Stimulated activated CD4-positive, alpha-beta T cell treated with anti-CD3 and anti-CD28 coated beads, TNF-alpha, amount 100 ng/mL, for 1 hour (primary cell): ENCODE measurements at places on chromosomes 1 and 21.

GRCh38 chr21:30382201-30382600 lies 10.1 kb upstream of the KRTAP13-2 start:
- no peak for DNase-seq

DNA sequence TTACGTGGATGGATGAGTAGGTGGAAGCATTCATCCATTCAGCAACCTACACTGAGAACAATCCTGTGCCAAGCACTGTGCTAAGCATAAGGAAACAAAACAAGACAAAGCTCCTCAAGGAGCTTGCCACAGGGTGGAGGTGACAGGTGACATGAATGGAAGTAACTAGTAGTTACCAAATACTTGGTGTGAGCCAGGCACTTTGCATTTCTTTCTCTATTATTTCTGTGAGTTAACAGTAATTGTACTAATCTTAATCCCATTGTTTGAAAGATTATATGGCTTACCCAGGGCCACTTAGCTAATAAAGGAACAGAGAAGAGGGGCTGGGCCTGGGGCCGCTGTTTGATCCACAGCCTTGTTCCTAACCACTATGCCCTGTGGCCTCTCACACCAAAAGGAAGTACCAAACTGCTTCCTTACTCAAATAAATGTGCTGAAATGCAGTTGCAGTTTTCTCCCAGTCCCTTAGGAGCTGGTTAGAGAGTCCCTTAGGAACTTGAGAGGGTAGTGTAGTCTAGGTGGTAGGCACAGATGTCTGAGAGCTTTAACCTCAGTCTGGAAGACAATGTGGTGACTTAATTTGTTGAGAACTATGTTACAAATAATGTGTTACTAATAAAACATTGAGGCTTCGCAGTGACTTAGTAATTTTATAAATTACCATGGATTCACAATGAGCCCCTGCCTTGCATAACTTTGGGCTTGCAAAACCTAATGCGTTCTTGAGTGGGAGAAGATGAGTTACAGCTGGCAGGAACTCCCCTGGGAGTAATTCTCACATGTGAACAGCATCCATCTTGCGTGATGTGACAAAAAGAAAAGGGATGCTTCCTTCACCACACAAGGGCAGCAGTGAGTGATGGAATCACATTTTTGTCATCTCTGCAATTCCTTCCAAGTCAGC lies 69.8 kb downstream of the MPZL1 start:
- no peak for DNase-seq

DNA sequence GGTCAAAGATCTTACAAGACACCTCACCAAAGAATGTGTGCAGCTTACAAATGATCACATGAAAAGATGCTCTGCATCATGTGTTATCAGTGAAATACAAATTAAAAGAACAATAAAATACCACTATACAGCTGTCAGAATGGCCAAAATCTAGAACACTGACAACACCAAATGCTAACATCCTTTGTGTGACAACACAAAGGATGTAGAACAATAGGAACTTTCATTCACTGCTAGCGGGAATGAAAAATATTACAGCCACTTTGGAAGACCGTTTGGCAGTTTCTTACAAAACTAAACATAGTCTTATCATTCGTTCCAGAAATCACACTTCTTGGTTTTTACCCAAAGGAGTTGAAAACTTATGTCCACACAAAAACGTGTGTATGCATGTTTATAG lies 20.6 kb upstream of the SELP start:
- DNase-seq: no peak

DNA sequence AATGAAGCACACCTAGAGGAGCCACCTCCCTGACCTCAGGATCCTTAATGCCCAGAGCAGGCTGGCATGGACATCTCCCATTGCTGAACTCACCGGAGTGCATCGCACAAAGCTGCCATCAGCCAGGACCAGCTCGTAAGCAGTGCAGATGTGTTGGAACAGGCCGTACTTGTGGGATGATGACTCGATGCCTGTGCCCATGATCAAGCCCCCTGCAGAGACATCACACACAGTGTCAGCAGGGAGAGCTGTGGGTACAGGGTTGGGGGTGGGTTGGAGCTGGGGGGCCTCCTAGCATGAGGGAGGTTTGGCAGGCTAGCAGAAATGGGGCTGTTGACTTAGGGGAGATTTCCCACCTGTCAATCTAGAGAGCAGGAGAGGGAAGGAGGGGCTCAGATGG lies 12.0 kb downstream of the DHCR24 start:
- no peak for DNase-seq

DNA sequence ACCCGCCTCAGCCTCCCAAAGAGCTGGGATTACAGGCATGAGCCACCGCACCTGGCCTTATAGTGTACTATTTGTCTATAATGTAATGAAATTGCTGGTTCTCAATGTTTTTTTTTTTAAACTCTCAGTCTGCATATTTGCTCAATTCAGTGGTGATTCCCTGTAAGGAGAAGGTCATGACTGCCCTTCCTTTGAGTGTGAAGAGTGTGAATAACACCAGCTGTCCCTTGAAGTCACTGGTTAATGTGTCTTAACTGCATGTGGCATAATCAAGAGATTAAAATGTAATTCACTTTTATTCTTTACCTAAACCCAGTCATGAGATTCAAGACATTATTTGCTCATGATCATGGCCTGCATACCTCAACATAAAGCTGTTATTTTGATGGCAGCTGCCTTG lies 30.5 kb downstream of the MTF2 start:
- DNase-seq: no peak

DNA sequence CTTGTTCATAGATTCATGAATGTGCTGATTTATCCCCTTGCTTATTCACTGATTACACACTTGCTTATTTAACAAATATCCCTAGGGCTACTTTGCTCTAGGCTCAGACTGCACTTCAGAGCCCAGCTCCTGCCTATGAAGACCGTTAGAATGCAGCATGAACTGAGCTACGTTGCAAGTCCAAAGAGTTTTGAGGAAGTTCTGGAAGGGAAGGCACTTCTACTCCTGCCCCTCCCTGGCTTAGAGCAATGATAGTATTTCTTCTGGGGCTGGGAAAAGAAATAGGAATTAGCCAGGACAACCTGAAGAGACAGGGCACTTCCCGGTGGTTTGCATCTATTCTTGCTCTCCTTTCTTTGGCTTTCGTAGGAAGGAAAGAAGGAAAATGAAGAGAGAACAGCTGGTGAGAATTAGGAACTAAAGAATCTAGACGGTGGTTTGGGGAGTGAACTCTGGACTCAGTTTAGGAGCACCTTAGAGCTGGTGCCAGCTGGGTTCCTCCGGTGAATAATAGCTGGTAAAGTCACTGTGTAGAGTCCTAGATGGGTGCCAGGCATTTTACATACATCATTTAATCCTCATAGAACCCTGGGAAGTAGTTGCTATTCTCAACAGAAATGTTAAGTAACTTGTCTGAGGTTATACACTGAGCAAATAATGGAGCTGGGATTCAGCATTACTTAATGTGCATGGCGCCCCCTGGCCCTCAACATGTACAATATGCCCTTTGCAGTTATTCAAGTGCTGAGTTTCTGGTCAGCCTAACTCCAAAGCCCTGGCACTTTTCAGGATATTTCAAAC lies 65.9 kb downstream of the NDUFS5 start:
- no peak for DNase-seq

GRCh38 chr1:217106231-217106901 lies 383.1 kb upstream of the ESRRG start:
- DNase-seq: no peak

DNA sequence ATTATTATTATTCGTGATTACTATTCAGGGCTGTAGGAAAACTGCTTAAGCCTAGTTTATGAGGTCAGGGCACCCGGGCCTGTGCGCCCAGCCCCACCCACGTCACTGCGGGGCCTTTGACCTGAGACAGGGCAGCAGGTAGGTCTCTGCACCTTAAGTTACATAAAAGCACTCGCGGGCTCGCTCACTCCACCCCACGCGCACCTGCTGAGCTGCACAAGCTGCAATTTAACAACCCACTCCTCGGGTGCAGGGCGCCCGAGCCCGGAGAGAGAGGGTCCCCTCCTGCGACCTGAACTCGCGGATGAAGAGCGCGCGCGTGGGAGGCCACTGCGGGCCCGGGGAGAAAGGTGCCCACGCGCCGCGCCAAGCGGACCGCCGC lies 477 bp downstream of the ICMT start:
- no peak for DNase-seq

DNA sequence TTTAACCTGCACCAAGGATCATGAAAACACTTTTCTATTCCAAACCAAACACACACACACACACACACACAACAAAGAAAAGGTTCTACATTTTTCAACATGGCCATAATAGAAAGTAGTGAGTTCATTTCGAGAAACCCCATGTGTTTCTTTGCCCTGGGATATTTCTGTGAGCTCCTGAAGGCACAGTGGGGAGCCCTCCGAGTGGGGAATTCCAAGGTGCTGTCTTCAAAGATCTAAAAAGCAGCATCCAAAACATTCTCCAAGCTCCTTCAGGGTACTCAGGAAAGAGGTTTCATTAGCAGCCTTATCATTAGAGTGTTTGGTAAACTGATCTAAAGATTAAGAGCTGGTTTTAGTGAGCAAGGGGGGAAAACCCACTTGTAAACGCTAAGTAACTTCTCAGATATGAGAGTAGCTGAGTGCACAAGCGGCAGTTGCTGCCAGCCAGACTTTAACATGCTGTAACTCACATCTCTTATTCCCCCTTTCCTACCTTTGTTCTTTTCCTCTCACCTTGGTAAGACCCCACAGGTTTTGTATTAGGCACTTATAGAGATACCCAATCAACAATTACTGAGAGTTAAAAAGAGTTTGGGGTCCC lies 38.3 kb downstream of the ZC3H11B start:
- DNase-seq: no peak

DNA sequence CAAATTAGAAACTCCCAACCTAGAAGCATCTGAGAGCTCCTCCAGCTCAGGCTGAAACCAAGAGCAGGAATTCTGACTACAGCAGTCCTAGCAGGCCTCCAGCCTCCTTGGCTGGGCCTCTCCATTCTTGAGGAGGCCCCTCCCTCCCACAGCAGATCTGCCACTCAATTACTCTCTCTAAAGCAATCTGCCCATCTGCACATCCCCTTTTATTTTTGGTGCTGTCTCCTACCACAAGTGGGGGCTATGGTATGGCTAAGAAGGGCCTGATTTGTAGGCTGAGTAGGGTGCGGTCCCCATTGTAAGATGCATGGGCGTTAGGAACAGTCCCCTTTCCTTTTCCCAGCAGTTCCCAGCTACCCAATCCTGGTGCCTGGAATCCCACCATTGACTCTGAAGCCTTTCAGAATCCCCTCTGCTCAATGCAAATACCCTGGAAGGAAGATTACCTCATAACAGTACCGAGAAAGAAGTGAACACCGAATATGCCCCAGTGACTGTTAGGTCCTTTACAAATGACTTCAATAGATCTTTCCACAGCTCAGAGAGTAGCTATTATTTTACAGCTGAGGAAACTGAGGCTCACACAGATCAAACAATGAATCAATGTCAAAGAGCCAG lies 11.6 kb upstream of the TTC39A start:
- DNase-seq: no peak

- DNase-seq: no peak
These were observed 1.1 kb downstream of the PLEKHA6 start for GRCh38 chr1:204358605-204359004.

DNA sequence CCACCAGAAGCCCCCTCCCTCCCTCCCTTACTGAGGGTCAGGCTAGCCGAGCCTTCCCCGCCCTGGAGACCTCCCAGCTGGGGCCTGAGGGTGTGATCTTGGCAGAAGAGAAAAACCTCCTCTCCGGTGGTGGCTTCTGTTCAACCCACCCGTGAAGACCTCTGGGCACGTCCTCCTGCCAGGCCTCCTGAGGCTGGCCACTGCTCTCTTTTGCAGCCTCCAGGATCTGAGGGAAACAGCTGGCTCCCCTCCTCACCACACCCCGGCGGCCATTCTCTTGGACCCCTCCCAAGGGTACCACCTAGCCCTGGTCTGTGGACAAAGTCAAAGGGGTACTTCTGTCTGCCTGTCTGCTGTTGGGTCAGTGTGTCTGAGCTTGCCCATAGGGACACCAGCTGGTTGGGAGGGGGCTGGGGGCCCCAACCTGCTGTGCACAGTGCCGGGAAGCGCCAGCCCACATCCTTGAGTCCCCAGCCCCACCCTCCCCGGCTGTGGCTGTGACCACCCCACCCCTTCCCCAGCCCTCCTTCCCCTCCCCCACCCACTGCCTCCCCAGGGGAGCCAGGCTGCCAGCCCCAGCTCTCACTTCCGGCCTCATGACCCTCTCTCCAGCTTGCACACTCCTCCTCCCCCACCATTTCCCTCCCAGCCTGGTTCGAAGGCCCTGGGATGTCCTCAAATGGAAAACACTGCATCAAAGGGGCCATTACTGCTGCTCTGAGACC lies 48.1 kb downstream of the AHDC1 start:
- no peak for DNase-seq

DNA sequence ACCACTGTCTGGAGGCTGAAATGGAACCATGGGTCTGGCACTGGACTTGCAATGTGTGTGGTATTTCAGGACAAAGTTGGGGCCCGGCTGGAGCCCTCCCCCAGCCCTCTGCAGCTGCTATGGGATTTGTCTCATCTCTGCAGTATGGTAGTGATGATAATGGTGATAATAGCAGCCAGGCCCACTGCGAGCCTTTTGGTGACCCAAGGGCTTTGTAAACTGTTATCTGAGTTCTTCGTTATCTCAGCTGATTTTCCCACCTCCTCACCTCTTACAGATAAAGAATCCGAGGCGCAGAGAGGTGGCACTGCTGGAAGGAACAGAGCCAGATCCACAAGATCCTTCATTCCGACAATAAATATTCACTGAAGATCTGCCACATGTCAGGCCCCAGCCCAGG lies 11.7 kb upstream of the WNT4 start:
- no peak for DNase-seq

GRCh38 chr1:179089827-179090482 lies 8.1 kb downstream of the TOR3A start:
- no peak for DNase-seq

DNA sequence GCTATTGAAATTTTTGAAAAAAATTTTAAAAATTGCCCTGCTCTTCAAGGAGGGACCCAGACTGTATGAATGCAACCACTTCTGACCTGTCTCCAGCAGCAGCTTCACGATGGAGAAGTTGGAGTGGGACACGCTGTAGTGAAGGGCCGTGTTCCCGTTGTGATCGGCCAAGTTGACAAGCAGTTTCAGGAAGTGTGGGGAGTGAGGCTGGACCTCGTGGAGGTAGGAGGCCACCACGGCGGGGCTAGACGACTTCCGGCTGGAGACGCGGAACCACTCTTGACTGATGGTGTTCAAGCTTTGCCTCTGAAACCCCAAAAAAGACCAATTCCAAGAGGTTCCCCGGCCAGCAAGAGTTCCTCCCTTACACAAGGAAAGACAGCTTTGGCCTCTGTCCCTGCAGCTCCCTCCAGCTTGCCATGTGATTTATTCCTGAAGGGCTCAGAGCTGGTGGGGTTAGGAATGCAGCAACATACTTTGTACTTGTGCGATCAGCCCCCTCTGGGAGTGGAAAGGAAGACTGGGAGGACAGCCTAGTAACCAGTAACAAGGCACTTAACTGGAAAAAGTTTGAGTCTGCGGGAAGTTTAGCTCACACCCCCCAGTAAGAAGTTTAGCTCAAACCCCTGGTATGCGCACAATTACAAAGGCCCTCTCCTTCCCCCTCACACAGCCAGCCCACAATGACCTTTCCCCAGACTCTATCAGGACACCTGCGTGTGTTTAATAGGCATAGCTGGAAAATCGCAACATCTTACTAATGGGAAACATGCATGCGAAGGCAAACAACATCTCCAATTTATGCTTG lies 56.0 kb downstream of the KANK4 start:
- no peak for DNase-seq

GRCh38 chr1:156696755-156697154 lies 8.6 kb downstream of the CRABP2 start:
- DNase-seq: no peak
